ENCODE measurements at places on chromosomes 2 and 18. TPM values are rescaled to one million over a fixed set of nuclear protein-coding genes. Genes with fewer than 3 reads are reported as not detected.

The ITPRIPL1 gene
- 0.10 TPM for total RNA-seq

The PAIP2B gene
- total RNA-seq = 1.7 TPM

- no peaks in the 10 kb centered on the region for H3K4me1 ChIP-seq
- H3K27me3 ChIP-seq = no peaks in the 10 kb centered on the region
- H3K4me3 ChIP-seq = no peak overlapping the region
- no peak overlapping the region for H3K27ac ChIP-seq
- no peaks in the 10 kb centered on the region for H3K36me3 ChIP-seq
These were observed 429.1 kb upstream of the PKDCC start for GRCh38 chr2:41618754-41619153.

GRCh38 chr2:73614997-73615396 lies 27.2 kb downstream of the NAT8 start:
- H3K4me1 ChIP-seq = no peaks in the 10 kb centered on the region
- no peak for DNase-seq
- H3K27me3 ChIP-seq = no peaks in the 10 kb centered on the region
- no peak overlapping the region for H3K4me3 ChIP-seq
- H3K27ac ChIP-seq = no peak overlapping the region

GRCh38 chr2:160384791-160385190 lies 108.8 kb downstream of the RBMS1 start:
- DNase-seq = no peak
- H3K27me3 ChIP-seq = no peaks in the 10 kb centered on the region
- H3K4me1 ChIP-seq = peaks cover 35% of the 10 kb centered on the region
- H3K36me3 ChIP-seq = no peaks in the 10 kb centered on the region
- no peak overlapping the region for H3K4me3 ChIP-seq
- H3K27ac ChIP-seq = no peak overlapping the region

DNA sequence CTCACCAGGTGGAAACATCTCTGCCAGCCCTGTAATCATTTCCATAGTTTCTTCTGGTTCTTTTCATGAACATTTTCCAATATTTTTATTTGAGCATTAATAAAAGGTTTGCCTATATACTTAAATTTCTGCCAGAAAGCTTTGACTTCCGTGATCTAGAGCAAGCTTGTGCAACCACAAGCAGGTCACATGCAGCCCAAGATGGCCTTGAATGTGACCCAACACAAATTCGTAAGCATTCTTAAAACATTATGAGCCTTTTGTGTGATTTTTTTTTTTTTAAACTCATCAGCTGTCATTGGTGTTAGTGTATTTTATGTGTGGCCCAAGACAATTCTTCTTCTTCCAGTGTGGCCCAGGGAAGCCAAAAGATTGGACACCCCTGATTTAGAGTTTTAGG lies 51.6 kb downstream of the NEDD4L start:
- H3K4me1 ChIP-seq = peaks cover 10% of the 10 kb centered on the region
- no peak overlapping the region for H3K27ac ChIP-seq
- no peaks in the 10 kb centered on the region for H3K36me3 ChIP-seq
- H3K27me3 ChIP-seq = no peaks in the 10 kb centered on the region
- no peak overlapping the region for H3K4me3 ChIP-seq

GRCh38 chr2:241344925-241345651 lies 11.0 kb upstream of the FARP2 start:
- H3K27me3 ChIP-seq = no peaks in the 10 kb centered on the region
- H3K36me3 ChIP-seq = peaks cover 76% of the 10 kb centered on the region
- no peak overlapping the region for H3K27ac ChIP-seq
- H3K4me3 ChIP-seq = no peak overlapping the region
- no peaks in the 10 kb centered on the region for H3K4me1 ChIP-seq

GRCh38 chr2:67260343-67261277 lies 136.5 kb upstream of the ETAA1 start:
- H3K4me3 ChIP-seq = peak overlapping the region; percentile 41
- H3K27ac ChIP-seq = peak overlapping the region; percentile 98
- no peaks in the 10 kb centered on the region for H3K36me3 ChIP-seq
- peaks cover 22% of the 10 kb centered on the region for H3K4me1 ChIP-seq
- H3K27me3 ChIP-seq = no peaks in the 10 kb centered on the region

DNA sequence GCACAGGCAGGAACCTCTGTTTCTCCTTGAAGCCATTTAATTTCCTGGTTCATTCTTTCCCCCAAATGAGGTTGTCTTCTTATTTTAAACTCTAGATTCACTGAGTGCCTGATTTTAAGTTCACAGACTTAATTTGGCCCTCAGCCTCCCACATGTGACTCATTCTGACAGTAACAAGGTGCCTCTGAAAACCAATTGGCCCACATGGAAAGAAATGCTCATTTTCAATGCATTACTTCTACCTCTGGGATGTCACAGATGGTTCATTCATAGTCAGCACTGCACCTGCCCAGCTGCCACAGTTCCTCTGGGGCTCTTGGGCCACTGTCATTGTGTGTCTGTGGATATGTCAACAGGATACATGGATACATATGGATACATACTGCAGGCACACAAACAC lies 140.4 kb upstream of the CAPN13 start:
- H3K27ac ChIP-seq = no peak overlapping the region
- no peaks in the 10 kb centered on the region for H3K36me3 ChIP-seq
- no peaks in the 10 kb centered on the region for H3K27me3 ChIP-seq
- H3K4me3 ChIP-seq = no peak overlapping the region
- no peak for DNase-seq
- H3K4me1 ChIP-seq = no peaks in the 10 kb centered on the region

GRCh38 chr2:127560201-127560930 lies 24.9 kb downstream of the MYO7B start:
- no peak overlapping the region for H3K4me3 ChIP-seq
- DNase-seq = peak; percentile 9
- H3K27ac ChIP-seq = no peak overlapping the region
- peaks cover 3% of the 10 kb centered on the region for H3K4me1 ChIP-seq
- H3K27me3 ChIP-seq = peaks cover 9% of the 10 kb centered on the region

DNA sequence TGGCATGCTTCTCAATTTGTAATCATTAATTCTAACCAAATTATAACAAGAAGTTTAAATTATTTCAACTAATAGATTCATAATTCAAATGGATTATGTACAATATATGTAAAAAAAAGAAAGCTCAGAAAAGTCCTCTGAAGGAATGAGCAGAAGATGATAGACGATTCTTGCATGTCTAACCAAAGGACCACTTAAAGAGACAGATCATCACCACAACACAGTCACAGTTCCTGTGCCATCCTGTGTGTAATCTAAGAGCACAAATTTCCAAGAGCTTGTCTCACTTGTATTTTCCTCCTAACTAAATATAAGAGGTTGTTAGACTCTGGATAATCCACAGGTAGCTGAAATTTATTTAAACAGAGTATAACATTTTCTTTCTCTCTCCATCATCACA lies 122.3 kb upstream of the CD226 start:
- H3K4me3 ChIP-seq = no peak overlapping the region
- H3K4me1 ChIP-seq = no peaks in the 10 kb centered on the region
- no peaks in the 10 kb centered on the region for H3K36me3 ChIP-seq
- no peak overlapping the region for H3K27ac ChIP-seq
- DNase-seq = no peak

DNA sequence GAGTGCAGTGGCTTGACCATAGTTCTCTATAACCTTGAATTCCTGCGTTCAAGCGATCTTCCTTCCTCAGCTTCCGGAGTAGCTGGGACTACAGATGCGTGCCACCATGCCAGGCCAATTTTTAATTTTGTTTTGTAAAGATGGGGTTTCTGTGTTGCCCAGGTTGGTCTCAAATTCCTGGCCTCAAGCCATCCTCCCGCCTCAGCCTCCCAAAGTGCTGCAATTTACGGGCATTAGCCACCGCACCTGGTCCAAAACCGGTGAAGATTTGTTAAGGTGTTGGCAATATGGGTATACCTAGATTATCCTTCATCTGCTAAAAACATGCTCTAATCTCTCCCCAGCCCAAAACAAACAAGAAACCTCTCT lies 1.3 kb upstream of the EIF2AK3 start:
- H3K4me1 ChIP-seq = peaks cover 19% of the 10 kb centered on the region
- H3K27ac ChIP-seq = peak overlapping the region; percentile 99
- no peak for DNase-seq
- no peak overlapping the region for H3K4me3 ChIP-seq
- H3K27me3 ChIP-seq = no peaks in the 10 kb centered on the region

- H3K27ac ChIP-seq = no peak overlapping the region
- H3K36me3 ChIP-seq = no peaks in the 10 kb centered on the region
- peaks cover 10% of the 10 kb centered on the region for H3K4me1 ChIP-seq
- H3K27me3 ChIP-seq = no peaks in the 10 kb centered on the region
- H3K4me3 ChIP-seq = no peak overlapping the region
These were observed 55.4 kb downstream of the COL5A2 start for GRCh38 chr2:189124175-189124574.

Measured in astrocyte (in vitro differentiated cells and primary cell).